ENCODE measurements at places on chromosomes 13 and 19.

DNA sequence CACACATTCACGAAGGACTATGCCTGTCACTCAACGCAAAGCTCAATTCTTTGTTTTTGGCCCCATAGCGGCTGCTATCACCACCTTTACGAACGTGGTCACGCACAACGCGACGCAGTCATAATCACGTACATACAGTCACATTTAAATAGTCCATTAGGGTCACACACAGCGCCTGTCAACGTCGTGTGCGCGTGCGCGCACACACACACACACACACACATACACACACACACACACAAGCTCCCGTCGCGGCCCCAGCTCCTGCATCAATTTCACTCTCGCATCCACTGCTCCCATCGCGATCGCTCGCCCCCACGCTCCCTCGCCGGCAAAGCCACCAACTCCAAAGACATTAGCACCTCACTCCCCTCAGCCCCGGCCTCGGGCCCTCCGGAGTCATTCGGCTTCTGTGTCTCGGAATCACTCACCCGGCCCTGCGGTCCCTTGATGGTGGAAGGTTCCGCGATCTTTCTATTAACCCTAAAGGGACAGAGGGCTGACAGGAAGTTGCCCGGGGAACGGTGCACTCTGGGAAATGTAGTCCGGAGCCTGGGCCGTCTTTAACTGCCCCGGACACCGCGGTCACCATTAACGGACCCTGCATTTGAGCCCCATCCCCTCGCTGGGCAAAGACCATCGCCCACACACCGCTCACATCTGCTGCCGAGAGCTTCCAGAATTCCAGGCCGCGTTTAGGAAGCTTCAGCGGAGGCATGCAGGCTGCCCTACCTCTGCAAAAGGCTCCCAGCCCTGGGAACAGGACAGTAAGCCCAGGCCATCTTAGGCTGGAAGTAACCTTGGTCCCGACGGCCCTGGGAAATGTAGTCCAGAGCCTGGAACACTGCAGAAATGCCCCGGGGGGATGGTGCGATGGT, at the start of gene ZNF790:
TSS of gene ZNF790 (minus strand) at position 482 of the 878 bp plus-strand sequence. CDS start 12,768 bp downstream, outside the sequence.
- peak; percentile 86 for DNase-seq

DNA sequence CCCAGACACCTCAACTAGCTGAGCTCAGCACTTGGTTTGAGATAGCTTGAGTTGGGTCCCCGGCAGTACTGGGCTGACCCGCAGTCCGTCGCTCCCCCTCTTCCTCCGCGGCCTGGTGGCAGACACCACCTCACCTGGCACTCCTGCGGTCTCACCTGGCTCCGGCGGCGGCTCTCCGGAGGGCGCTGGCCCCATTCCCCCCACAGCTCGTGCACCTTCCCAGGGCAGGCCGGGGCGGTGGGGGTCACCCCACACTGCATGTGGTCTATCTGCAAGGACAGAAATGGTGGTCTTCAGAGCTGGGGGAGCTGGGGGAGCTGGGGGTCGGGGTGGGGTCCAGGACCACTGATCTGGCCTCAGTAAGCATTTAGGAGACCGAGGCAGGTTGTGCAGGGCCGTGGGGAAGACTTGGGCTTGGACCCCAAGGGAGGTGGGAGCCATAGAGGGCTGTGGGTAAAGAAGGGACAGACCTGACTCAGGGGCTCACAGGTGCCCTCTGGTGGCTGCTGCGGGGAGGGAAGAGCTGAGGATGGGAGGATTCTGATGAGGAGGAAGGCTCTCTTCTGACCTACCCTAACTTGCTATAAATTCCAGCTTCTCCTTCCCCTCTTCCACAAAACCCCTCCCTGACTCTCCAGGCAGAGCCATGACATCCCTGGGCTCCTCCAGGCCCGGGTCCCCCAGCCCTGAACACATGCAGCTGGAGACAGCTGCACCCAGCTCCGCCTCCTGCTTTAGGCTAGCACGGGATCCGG, 6.7 kb upstream of the PLIN4 start:
- DNase-seq = peak; percentile 60

DNA sequence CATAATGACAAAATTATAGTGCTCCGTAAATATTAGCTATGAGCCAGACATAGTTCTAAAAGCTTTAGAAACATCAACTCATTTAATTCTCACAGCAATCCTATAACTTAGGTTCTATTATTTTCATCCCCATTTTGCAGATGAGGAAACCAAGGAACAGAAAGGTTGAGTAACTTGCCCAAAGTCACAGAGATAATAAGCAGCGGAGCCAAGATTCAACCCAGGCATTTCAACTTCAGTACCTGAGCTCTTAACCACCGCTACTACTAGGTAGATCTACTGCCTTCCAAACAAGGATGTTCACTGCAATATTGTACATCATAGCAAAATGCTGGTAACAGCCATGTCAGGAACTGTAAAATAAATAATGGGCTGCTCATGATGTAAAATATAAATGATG, 39.9 kb downstream of the ELF1 start:
- DNase-seq = no peak

GRCh38 chr13:41694545-41695301, 237.4 kb downstream of the RGCC start:
- no peak for DNase-seq

DNA sequence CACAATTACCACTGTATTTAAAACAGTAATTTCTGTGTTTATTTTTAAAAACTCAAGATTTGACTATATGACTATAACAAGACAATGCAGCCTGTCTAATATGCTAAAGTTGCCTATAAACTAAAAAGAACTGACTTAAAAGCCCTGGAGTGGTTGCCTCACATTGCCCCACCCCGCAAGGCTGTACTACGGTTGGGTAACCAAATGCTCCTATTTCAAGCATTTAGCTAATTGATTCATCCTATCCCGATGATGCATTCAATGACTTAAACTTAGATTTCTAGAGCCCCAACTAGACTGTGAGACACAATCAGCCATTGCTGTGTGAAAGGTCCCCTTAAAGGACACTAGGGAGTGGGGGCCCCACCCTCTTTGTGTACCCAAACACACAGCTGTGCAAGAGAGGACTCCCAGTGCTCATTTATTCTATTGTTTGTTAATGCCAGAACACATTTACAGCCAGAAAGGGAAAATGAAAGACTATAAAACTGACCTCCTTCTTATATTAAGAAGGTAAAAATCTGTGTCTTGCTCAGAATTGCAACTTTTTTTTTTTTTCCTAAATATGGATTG, 66.9 kb downstream of the MIPEP start:
- DNase-seq = no peak

- no peak for DNase-seq
These were observed 188.3 kb downstream of the KLF12 start for GRCh38 chr13:73945871-73946270.

- DNase-seq = peak; percentile 35
These were observed 16.8 kb upstream of the TM9SF2 start for GRCh38 chr13:99484473-99484872.

GRCh38 chr19:34644991-34645461, 31.9 kb downstream of the SCGB2B2 start:
- DNase-seq = no peak

GRCh38 chr19:42850981-42851717, 28.4 kb downstream of the PSG1 start:
- DNase-seq = no peak

DNA sequence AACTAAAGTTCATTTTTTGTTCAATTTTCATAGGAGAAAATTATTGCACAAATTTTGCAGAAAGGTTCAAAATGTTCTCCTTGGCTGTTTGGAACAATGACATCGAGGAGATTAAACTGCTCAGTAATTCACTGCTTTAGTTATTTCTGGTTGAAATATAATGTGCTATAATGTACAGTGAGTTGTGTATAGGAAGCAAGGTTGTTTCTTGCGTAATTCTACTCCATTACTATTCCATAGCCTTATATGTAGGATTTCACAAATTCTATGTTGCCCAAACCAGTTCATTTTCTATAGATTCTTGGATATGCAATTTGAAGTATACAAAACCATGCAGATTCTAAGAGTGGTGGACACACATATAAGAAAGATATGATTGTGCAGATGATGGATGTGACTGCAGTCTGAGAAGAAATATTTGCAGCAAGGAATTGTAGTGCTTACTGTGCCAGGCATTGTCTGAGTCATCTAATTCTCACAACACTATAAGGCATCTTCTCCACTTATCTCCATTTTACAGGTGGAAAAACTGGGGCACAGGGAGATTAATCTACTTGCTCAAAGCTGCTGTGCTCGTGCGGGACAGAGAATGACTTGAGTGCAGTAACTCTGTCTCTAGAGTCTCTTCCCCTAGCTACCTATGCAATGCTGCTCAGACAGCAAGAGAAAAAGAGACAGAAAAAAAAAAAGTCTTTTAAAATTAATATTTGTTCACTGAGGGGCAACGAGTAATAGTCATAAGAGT, 515.5 kb downstream of the MYO16 start:
- no peak for DNase-seq

GRCh38 chr19:11881151-11881800, 6.3 kb upstream of the ZNF69 start:
- DNase-seq = peak; percentile 68

GRCh38 chr13:45811891-45812694, 39.5 kb downstream of the SIAH3 start:
- no peak for DNase-seq

- DNase-seq = no peak
These were observed 14.0 kb downstream of the JOSD2 start for GRCh38 chr19:50497022-50497405.

DNA sequence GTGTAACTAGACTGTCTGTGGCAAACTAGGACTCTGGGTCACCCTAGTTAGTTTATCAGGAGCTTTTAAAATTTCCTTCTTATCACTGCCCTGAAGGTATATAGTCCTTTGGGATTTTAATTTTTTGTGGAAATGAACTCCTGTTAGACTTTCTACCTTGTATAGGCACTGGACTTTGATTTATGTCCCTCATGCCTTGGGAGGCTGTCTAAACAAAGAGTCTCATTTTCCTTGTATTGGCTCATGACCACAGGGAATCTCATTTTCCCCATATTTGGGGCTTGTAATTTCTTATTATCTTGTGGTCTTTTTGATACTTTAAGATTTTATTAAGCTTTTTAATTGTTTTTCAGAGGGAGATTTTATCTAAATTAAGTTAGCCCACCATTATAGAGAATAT, 21.4 kb downstream of the KCTD4 start:
- no peak for DNase-seq

GRCh38 chr13:100984085-100984705, 309.6 kb upstream of the TMTC4 start:
- no peak for DNase-seq

DNA sequence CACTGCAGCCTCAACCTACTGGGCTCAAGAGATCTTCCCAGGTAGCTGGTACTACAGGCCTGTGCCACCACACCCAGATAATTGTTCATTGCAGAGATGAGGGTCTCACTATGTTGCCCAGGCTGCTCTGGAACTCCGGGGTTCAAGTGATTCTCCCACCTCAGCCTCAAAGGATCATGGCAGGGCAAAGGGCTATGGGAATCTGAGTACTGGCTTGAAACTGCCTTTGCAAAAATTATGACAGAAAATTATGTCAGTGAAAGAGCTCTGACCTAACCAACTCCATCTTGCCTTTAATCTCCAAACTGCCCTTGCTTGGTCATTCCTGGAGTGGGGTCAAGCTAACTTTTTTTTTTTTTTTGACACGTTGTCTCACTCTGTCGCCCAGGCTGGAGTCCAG, 1.3 kb upstream of the DNASE2 start:
- DNase-seq = no peak

- DNase-seq = peak; percentile 86
These were observed 7.5 kb downstream of the RASA3 start for GRCh38 chr13:114124921-114125320.

GRCh38 chr19:58559275-58560006, 1.0 kb upstream of the UBE2M start:
- DNase-seq = peak; percentile 53

DNA sequence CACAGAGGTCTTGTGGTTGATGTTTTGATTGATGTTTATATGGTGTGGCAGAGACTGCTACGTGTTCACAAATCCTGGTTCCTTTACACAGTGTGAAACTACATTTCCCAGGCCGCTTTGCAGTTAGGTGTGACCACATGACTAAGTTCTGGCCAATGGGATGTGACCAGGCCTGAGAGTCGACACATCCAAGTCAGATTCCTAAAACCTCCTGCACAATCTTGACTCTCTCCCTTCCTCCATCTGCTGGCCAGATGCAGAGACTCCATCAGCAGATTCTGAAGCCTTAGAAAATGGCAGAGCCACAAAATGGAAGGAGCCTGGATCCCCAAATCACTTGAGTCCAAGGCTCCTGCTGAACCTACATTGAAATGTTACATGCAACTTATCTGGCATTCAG, 12.6 kb downstream of the CD37 start:
- DNase-seq = peak; percentile 25

DNA sequence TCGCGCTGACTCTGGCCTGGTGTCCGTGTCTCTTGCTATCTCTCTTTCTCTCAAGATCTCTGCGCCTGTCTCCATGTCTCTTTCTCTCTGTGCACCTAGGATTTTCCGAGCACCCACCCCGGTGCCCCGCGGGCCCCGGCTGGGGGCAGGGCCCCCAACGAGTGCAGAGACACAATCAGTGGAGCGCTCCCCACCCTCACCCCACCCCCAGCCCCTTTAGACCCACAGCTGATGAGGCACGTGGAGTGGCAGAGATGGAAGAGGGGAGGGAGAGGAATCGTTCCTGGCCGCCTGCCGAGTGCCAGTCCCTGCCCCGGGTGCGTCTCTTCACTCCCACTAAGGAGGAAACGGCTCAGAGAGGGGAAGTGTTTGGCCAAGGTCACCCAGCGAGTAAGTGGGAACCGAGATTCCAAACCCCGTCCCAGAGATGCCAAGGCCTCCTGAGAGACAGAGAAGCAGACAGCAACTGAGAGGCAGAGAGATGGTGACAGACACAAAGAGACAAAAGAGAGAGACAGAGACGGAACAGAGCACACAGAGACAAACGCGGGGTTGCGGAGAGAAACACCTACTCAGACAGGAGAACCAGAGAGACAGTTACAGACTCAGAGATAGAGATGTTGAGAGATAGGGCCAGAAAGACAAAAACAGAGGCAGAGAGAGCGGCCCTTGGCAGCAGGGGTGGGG, 626 bp upstream of the BCL3 start:
- no peak for DNase-seq

DNA sequence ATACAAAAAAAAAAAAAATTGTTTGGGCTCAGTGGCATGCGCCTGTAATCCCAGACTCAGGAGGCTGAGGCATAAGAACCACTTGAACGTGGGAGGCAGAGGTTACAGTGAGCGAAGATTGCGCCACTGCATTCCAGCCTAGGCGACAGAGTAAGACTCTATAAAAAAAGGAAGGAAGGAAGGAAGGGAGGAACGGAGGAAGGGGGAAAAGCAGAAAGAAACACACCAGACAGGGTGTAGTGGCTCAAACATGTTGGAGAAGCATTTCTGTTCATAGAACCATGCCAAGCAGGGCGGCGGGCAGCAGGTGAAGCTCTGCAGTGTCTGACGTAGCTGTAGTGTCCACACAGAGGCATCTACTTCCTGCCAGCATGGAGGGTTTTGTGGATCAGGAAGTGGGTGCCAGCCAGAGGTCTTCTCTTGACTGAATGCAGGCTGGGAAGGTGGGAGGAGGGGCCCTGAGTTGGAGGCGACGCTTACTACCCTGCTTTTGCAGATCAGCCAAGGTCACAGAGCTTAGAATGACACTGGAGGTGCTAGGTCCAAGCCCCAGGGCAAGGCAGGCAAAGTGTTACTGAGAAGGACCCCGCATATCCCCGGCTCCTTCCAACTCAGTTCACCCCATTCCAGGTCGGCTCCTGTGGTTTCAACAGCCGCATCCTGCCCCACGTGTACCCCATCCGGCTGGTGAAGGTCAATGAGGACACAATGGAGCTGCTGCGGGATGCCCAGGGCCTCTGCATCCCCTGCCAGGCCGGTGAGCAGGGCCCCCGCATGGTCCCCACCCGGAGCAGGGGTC, 11.6 kb upstream of the PGLS start:
- DNase-seq = no peak
